Activated T-helper 1 cell treated with Interleukin-2 at 50 U/mL for 16 hours (primary cell): ENCODE measurements at places on chromosomes 4 and X.

DNA sequence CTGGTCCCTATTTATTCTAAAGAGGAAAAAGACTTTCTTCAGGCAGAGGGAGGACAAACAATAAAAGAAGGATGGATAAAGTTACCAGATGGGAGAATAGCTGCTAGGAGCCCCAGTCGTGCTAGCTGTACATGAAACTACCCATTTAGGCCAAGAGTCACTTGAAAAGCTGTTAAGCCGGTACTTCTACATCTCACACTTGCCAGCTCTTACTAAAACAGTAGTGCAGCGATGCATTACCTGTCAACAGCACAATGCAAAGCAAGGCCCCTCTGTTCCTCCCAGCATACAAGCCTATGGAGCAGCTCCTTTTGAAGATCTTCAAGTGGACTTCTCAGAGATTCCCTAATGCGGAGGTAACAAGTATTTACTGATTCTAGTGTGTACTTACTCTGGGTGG, 1138.8 kb downstream of the ARAP2 start:
- no peak for DNase-seq

GRCh38 chrX:133375615-133376340, 39.5 kb downstream of the GPC4 start:
- no peak for DNase-seq

GRCh38 chrX:37779857-37780256, at the start of gene CYBB:
Gene CYBB (plus strand): TSS chrX:37780059. CDS start chrX:37780078, 19 bp downstream.
- no peak for DNase-seq

DNA sequence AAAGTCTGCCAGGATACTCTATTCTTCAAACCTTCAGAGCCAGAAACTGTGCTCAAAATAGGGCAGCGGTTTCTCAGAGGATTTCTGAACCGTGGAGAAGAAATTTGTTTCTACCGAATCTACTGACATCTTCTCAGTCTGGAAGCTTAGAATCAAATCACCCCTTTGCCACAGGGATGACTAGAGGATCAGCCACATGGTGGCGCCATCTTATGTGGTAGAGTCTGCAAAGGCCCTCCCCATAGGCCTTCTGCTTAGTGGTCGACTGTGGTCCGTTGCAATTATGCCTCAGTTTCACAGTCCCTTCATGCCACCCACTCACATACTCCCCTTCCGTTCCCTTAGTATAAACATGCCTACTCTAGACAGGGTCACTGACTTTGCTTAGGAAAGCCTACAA, 680.7 kb upstream of the SPANXN1 start:
- DNase-seq, result no peak

GRCh38 chr4:152885185-152885584, 50.9 kb upstream of the FHDC1 start:
- no peak for DNase-seq

GRCh38 chr4:137509855-137510282, 22.4 kb downstream of the PCDH18 start:
- DNase-seq, result no peak

- DNase-seq, result no peak
Measured at GRCh38 chr4:151917145-151917734, 156.4 kb upstream of the GATB start.

- no peak for DNase-seq
Measured at GRCh38 chr4:107408968-107409367, 311.1 kb downstream of the PAPSS1 start.

GRCh38 chrX:37314531-37314930, 34.6 kb upstream of the PRRG1 start:
- DNase-seq, result no peak

DNA sequence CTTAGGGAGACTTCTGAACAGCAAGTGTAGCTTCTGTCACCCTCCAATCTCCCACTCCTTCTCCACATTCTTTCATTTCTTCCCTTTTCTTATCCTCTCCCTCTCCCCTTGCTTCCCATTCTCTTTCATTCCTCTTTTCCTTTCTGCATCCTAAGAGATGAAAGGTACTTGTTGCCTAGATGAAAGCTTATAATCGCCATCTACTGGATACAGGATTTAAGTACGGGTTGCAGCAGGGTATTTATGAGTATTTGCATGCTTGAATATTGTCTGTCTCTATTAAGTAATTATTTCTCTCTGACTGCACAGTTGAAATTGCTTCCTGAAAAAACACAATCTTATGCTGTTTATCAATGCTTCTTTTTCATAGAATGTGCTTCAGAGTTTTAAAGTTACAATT, 174.0 kb upstream of the TENT5D start:
- no peak for DNase-seq
